ENCODE measurements at places on chromosomes 2 and 18.

GRCh38 chr2:16785149-16785548 is 119.5 kb upstream of the CYRIA start:
- DNase-seq = no peak

GRCh38 chr2:99605036-99605435 is 115.2 kb upstream of the REV1 start:
- DNase-seq = no peak

GRCh38 chr2:128635361-128635900 is 316.8 kb upstream of the HS6ST1 start:
- no peak for DNase-seq

- peak; percentile 14 for DNase-seq
Observed at GRCh38 chr2:169109502-169110409, 40.4 kb downstream of the DHRS9 start.

DNA sequence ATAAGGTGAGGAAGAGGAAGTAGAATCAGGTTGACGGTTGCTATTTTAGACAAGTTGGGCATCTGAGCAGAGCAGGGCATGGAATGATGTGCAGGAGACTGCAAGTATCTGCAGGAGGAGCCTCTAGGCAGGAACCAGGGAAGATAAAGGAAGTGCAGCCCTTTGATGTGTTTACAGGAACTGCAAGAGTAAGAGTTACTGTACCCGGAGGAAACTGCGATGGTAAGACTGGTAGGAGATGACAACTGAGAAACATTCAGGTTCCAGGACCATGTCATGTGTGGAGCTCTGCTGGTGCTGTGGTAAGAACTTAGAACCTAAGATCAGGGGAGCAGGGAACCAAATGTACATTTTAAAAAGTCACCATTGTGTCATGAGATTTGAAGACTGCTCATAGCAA is 134.3 kb upstream of the STON1 start:
- no peak for DNase-seq

DNA sequence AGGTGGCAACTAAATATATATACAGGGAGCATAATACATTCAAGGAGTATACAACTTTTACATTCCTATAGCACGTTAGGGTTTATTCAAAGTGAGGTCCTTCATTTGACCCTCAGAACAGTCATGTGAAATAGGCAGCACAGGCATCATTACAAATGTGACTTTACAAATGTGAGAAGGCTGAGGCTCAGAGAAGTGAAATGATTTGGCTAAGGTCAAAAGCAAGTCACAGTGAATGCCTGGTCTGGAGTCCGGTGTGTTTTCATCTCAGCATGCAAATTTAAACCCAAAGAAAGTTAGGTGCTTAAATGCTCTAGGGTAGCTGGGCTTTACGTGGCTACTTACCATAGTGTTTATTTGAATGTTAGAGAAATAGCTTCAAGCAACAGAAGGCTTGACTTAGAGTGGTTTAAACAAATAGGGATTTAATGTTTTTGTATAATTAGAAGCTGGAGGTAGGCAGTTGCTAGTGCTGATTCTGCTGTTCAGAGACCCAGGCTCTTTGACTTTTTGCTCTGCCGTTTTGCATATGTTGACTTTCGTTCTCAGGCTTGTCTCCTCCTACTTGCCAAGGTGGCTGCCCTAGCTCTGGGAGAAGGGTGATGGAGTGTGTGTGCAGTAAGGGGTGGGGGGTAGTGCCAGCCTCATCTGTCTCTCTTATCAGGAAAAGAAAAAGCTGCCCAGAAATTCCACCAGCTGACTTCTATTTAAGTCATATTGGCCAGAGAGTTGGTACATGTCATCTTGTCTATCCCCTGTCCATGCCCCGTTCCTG is 89.2 kb downstream of the PLCL1 start:
- DNase-seq = no peak

- no peak for DNase-seq
Observed at GRCh38 chr18:5969355-5969988, 74.2 kb upstream of the TMEM200C start.

- no peak for DNase-seq
Observed at GRCh38 chr18:49206717-49207116, 253.7 kb downstream of the DYM start.

GRCh38 chr2:230348787-230349186 is 21.8 kb downstream of the SP140L start:
- no peak for DNase-seq

DNA sequence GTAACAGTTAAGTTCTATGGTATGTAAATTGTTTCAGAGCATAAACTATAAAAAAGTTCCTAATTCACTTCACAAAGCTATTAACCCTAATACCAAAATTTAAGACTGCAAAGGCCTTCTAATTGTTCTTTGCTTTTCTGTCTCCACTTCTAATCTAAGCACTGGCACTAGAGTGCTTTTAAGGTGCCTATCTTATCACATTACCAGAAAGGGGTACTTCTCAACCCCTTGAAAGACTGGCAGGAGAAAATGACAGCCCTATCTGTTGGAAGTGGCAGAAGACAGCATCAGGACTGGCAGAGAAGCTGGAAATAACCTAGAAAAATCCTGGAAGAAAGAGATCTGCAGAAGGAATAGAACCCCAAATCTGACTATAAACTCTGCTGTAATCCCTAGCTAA is 10.3 kb downstream of the CNRIP1 start:
- no peak for DNase-seq

- no peak for DNase-seq
Observed at GRCh38 chr2:225025917-225026571, 16.2 kb downstream of the DOCK10 start.

GRCh38 chr2:102253140-102253752 is 58.1 kb upstream of the IL1RL1 start:
- DNase-seq = no peak

DNA sequence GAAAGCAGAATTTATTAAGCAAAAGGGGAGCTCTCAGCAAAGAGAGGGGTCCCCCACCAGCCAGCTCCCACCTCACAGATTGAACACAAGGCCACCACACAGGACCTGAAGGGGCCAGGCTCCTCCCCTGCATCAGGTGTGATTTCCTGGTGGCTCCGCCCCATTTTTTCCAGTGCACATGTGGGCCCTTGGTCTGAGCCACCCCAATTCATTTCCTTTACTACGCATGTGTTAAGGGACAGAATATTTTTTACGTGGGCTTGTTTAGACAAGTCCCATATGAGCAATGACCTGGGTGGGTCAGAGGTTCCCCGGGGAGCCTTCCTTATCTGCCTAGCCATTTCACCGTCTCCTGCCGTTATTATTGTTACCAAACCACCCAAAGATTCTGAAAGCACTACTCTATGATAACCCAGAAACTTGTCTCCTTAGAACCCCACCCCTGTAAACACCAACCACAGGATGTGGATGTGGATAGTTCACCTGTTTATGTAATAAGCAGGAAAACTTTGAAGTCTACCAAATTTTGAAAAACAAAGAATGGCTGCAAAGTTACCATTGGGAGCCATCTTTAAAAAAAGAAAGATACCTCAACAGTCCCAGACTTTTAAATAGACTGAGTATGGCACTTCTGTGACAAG is 191.7 kb downstream of the CD226 start:
- no peak for DNase-seq

- DNase-seq = peak; percentile 76
Observed at GRCh38 chr2:3461801-3462492, 57.4 kb downstream of the ADI1 start.

- DNase-seq = no peak
Observed at GRCh38 chr2:106943468-106944200, 57.7 kb upstream of the ST6GAL2 start.

- DNase-seq = no peak
Observed at GRCh38 chr2:80153768-80154167, 150.8 kb downstream of the LRRTM1 start.

DNA sequence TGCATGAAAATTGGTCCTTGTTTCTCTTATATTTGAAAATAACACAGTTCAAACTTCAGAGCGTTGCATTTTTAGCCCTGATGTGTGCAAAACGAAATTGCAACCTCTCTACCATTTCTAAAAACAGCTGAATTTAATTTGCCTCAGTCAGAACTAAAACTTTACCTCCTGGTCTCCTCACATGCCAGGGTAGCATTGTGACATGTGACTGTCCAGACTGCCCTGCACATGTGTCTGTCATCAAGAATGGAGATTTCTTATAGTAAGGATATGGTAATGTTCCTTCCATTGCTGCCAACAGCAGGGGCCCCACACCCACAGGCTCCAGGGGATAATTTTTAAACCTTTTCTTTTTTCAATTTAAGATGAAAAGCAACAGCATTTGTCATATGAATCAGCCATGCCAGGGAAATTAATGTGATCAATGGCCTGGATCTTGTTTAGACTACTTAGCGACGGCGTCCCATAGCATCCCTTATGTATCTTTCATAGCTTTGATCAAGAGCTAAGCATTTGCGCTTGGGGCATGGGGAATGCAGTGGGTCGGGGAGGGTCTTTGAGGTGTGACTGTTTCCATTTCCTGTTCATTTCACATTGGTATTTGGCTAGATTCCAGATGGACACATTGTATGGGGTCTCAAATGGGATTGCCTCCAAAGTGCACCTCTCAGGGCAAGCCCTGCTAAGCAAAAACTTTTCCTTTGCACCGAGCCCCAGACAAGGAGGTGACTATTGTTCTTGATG is 92.4 kb upstream of the RASGRP3 start:
- no peak for DNase-seq

DNA sequence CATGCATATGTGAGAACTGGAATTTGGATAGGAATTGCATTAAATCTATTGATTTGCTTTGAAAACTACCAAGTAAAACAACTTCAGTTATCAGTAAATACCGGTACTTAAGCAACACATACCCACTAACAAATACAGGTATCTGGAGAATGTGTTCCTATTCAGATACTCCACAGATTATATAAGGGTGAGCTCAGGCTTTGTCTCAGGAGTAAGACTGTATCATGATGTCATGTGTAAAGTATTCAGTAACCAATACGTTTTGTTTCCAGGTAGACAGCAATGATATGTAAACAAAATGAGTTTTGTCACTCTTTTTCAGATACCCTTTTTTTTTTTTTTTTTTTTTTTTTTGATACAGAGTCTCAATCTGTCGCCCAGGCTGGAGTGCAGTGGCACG is 74.8 kb downstream of the DSC3 start:
- DNase-seq = no peak

GRCh38 chr18:42041793-42042192 is 86.8 kb downstream of the PIK3C3 start:
- no peak for DNase-seq

DNA sequence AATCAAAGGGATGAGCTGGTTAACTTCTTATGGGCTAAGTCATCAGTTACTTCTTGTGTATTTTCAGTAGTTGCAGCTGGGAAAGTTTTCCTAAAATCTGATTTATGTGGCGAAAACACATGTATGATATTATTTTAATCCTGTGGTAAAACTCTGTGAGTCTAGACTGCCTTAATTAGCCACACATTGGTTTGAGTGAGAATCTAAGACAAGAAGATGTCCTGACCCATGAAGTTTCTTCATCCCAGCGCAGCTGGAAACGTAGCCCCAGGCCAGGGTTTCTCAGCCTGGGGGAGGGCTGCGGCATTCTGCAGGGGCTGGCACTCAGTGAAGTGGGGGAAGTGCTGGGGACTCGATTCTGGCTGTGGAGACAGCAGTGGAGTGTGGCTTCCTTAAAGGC is 44.7 kb upstream of the INHBB start:
- DNase-seq = no peak

- DNase-seq = no peak
Observed at GRCh38 chr2:240742602-240743095, 51.0 kb downstream of the AQP12A start.

- DNase-seq = no peak
Observed at GRCh38 chr2:163348857-163349380, 386.9 kb downstream of the FIGN start.

GRCh38 chr18:12741351-12741750 is 38.5 kb downstream of the PSMG2 start:
- no peak for DNase-seq

- no peak for DNase-seq
Observed at GRCh38 chr2:81645745-81646301, 1341.3 kb upstream of the LRRTM1 start.

GRCh38 chr2:203330434-203330833 is 2.2 kb downstream of the ABI2 start:
- no peak for DNase-seq

GRCh38 chr18:10475654-10476291 is 21.3 kb downstream of the APCDD1 start:
- DNase-seq = no peak
